ENCODE measurements at places on chromosomes 6 and 20.

- DNase-seq, result peak; percentile 35
Measured at GRCh38 chr6:75602246-75603105, 796 bp downstream of the SENP6 start.

DNA sequence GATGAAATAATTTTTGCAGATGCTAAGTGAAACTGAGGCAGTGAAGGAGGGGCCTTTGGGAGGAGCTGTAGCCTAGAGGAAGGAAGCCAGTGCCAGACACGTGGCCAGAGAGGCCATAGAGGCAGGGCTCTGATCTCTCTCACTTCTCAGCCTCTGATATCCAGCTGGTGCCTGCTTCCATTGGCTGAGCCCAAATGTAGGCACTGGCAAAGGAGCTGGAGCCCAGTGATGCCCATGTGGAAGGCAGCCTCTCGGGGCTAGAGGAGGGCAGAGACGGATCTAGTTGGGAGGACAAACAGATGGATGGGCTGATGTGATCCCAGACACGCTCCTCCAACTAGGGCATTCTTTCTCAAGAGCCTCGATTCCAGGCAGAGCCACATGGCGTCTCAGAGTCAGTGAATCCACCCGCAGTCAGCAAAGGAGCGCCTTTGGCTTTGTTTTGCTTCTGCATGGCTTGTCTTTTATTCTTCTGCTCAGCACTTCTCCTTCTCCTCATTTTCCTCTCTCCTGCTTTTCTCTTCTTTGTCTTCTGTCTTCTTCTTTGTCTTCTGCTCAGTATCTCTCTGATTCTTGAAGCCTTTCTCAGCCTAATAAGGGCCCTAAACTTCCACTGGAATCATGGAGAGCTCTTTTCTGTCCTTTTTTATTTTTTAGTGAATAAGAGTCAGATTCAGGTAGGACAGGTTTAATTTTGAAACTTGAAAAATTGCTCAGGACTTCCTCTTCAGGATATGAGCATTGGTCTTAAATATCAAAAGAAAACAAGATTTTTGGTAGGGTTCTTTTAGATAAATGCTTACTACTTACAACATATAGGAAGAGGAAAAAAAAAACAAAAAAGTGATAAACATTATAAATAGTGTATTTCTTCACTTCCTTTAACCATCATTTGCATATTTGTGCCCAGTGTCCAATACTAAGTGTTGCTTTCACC, 41.8 kb downstream of the CYP24A1 start:
- no peak for DNase-seq

GRCh38 chr6:139044250-139044649, 15.7 kb downstream of the ABRACL start:
- no peak for DNase-seq

GRCh38 chr20:47860049-47860830, 75.0 kb upstream of the SULF2 start:
- DNase-seq, result no peak

DNA sequence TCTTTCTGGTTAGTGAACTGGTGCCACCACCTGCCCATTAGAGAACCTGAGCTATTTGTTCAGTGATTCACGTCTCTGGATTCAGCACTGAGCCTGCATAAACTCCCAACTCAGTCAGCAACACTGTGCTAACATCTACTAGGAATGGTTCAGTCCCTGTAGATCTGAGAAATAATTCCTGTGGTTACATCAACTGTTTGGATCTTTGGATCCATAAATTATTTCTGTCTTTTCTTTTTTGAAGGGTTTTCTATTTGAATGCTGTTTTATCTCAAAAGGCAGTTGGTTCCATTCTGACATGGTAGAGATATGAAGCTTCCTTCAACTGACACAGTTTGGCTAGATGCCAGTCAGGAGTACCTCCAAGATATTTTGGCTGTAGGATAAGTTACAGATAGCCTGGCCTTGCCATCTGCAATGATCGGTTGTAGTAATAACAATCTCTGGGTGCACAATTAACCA, 125.9 kb downstream of the TRMT11 start:
- no peak for DNase-seq

GRCh38 chr6:125700581-125701353, 48.7 kb upstream of the HEY2 start:
- no peak for DNase-seq

DNA sequence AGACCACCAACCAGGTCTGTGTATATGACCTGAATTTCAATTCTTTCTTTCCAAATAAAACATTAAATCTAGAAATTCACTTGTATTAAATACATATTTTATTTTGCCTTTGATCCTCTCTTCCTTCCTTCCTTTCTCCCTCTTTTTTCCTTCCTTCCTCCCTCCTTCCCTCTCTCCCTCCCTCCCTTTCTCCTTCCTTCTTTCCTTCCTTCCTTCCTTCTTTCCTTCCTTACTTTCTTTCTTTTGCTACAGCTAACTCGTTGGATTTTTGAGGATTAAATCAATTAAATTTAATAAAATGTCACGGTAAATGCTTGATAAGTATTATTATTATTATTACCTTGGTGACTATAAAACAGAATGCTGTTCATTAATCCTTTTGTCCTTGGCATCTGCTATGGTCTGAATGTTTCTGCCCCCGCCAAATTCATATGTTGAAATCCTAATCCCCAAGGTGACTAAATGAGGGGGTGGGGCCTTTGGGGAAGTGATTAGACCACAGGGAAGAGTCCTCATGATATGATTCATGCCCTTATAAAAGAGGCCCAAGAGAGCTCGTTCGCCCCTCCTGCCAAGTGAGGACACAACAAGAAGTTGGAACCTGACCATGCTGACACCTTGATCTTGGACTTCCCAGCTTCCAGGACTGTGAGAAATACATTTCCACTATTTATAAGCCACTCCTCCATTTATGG, 67.6 kb upstream of the BTBD3 start:
- DNase-seq, result no peak

DNA sequence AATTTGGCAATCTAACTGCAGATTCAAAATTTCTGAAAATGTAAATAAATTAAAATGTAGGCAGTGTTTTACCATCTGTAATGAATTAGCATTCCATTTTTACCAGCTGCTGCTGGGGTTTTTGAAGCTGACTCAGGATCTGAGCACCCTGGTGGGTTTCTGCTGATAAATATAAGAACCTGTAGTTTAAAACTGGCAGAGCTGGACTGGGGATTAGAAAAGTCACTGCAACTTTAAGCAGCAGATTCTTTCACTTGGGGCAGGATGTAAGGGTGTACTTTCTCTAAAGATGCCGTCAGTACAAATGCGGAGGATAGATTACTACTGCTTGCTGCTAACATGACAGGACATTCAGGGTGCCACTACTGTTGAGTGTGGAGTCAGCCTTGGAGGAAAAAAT, 341.8 kb downstream of the CDKAL1 start:
- DNase-seq, result no peak

DNA sequence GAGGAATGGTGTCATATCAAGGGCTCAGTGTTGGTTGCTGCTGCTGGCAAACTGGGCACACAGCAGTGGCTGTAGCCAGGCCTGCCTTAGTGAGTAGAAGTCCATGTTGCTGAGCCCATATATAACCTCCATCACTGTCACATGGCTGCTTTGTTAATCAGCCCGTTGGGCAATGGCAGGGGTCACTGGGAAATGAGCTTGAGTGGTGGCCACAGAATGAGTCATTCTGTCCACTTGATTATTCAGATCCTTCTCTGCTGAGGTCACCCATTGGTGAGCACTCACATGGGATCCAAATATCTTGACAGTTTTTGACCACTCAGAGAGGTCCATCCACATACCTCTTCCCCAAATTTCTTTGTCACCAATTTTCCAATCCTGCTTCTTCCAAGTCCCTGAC, 898.9 kb upstream of the EYS start:
- DNase-seq, result no peak

- no peak for DNase-seq
Measured at GRCh38 chr6:73665686-73666319, 12.0 kb upstream of the SLC17A5 start.

- no peak for DNase-seq
Measured at GRCh38 chr20:36243726-36244125, 7.4 kb downstream of the AAR2 start.

- no peak for DNase-seq
Measured at GRCh38 chr6:2688401-2689064, 62.2 kb downstream of the MYLK4 start.

DNA sequence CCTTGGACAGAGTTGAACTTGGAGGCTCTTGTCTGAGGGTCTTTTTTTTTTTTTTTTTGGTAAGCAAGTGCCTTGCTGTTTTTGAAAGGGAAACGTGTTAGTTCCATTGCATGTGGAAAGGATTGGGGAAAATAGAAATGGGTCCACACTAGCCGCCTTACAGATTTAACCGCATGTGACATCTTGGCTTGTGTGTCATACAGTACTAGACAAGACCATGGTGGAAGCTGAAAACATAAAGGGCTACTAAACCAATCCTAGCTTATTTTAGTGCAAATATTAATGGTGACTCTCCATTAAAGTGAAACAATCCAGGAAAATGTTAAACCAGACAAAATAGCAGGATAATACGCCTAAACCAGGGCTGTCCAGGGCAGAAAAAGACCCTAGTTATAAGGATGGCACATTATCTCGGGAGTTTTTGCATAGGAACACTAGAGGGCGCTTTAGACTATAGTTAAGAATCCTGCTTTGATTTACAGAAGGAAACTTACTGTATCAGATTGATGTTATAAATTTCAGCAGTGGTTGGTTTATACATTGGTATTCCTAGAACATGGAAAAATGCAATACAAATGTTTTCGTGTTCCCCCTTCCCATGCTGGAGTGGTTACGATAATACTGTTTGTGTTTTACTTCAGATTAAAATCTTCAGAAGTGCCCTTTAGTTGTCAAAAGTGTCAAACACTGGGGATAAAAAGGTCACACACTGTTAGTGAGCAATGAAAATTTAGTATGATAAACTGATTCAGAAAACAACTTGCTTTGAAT, 59.8 kb upstream of the DEK start:
- no peak for DNase-seq

DNA sequence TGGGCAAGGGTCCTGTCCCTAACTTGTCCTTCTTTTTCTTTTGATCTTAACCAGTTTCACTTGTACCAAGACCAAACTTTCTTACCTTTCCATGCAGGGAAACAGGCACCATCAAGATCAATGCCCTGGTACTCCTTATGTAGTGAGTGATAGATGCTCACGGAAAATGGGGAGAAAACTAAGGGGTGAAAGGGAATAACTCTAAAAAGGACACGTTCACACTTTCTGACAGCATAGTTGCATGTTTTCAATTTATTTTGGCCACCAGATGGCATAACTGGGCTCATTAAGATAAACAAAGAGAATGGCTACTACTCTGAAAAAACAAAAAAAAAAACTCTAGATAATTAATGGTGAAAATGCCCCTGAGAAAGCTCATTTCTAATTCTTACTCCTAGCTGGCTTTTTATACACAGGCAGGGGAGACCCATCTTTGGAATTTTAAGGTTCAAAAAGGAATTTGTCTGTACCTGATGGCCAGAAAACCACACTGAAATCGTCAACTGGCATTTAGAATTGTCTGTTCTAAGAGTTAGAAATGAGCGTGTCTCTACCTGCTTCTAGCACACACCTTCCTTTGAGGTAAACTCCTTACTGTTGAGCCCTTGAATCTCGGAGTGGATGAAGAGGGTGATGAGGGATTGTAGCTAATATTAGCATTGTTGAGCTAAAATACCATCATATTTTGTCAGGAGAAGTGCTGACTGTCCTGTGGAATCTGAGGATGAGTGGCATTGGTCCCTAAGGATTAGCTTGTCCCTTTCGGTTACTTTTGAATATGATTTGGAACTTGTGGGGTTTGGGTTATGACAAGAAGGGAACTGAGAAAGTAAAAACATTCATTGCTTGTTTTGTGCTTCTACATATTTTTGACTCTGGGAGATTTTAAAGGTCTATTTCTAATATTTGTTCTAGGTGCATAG, 62.2 kb upstream of the DDR1 start:
- DNase-seq, result no peak

DNA sequence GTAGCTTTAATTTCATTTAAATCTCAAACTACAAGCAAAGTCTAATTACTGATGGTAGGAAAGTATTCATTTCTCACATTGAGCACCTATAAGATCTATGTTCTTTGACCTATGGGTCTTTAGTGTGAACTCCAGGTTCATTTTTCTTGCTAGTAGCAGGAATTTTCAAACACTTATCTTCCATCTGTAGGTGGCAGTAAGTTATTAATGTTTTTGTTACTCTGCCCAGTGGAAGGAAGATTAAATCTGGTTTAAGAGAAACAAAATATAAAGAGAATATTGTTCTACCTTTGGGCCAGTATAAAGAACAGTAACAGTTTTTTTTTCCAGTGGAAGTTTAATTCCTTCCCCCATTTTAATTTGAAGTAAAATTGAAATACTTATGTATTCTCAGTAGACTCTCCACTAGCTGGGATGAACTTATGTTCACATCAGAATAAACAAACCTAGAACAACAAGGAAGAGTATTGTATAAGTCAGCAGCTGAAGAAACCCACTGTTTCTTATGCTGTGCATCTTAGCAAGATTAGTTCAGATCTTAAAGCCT, 328.2 kb downstream of the PHF3 start:
- no peak for DNase-seq

GRCh38 chr6:83057705-83058321, 7.8 kb downstream of the UBE3D start:
- DNase-seq, result no peak

- no peak for DNase-seq
Measured at GRCh38 chr6:139184047-139184446, 49.2 kb downstream of the HECA start.

- DNase-seq, result no peak
Measured at GRCh38 chr6:151087861-151088598, 151.7 kb upstream of the AKAP12 start.

GRCh38 chr20:63497946-63498935, 642 bp downstream of the EEF1A2 start:
- DNase-seq, result no peak

DNA sequence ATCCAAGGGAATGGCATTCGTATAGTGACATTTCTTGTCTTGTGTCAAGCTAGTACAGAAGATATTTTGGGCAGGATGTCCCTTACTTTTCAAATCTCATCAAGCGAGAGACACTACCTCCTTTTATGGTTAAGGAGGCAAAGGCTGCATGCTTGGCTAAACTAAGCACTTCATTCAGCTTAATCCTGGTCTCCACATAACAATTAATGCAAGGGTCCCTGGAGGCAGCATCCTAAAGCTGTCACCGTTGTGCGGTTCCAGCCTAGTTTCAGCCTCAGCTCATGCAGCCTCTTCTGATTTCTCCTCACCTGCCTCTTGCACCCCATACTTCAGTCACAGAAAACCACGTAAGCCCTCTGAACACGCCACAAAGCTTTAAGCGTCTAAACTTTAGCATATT, 67.1 kb upstream of the SLC22A23 start:
- DNase-seq, result no peak

DNA sequence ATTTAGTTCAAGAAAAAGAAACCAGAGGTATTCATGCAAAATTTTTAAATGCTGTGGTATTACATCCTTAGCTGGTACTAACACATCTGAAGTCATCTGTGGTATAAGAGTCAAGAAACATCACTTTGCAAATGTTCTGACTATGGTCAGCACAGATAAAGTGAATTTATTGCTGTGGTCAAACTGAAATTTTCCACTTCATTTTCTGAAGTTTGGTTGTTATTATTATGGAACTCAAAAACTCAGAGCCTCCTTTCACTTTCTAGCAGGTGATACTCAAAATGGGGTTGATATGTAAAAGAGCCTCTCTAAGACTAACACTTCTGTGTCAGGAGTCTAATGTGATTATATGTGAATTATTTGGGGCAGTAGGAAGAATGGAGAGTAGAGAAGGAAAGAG, 257.8 kb downstream of the RNGTT start:
- DNase-seq, result no peak

- no peak for DNase-seq
Measured at GRCh38 chr20:45921337-45922189, 9.6 kb upstream of the PLTP start.
